Naive B cell (primary cell): ENCODE measurements at places on chromosomes 1 and 21.
A peak's percentile ranks its signal among the peaks of the same experiment; 100 is the strongest.

DNA sequence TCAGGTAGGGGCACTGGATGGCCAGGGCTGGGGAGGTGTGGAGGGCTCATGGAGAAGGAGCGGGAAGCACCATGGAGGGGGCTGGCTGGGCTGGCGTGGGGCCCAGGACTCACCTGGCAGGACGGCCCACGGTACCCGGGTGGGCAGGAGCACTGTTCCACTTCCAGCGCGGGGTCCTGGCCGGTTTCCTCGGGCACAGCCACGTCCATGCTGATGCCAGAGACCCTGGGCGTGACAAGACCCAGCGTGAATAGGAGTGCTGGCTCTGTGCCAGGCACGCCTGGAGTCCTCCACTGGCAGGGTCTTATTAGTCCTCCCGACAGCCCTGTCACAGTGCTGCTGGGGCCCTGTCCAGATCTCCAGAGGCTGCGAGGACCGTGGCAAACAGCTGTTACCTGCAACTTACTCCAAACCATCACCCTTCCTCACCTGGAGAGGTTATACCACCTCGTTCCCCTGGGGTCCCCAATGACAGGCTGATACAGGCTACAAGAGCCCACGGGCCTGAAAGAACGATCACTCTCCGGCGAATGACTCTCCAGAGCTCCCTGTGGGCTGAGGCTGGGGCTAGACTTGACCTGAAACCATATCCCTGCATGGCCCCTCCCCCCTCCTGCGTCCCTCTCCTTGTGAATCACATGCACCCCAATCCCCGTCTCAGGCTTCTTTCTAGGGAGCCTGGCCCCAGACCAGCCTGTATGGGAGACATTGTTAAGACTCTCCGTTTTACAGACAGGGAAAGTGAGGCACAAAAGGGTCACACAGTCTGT lies 62.1 kb downstream of the HSPG2 start:
- no peak for DNase-seq

GRCh38 chr1:28326515-28326914 lies 2.3 kb upstream of the MED18 start:
- peak; percentile 23 for DNase-seq

GRCh38 chr1:18581420-18581880 lies 49.2 kb upstream of the PAX7 start:
- no peak for DNase-seq

GRCh38 chr1:39826583-39826982 lies 37.9 kb upstream of the BMP8B start:
- no peak for DNase-seq

GRCh38 chr1:211198111-211198510 lies 61.1 kb upstream of the RCOR3 start:
- no peak for DNase-seq

- DNase-seq: no peak
Measured at GRCh38 chr1:172566196-172566997, 33.4 kb downstream of the SUCO start.

DNA sequence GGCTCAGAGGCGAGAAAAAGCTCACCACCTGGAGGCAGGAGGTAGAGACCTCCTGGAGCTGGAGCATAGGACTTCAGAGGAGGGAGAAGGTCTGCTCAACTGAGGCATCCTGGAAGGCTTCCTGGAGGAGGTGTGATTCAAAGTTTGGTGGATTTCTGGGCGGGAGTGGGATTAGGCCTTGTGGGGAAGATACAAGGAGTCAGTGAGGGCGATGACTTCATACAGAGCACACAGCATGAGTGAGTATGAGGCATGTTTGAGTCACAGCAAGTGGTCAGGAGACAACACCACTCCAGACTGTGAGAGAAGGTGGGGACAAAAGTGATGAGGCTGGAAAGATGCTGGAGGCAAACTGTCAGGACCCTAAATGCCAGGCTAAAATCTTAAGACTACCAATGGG lies 77.6 kb downstream of the MATN1 start:
- DNase-seq: no peak

DNA sequence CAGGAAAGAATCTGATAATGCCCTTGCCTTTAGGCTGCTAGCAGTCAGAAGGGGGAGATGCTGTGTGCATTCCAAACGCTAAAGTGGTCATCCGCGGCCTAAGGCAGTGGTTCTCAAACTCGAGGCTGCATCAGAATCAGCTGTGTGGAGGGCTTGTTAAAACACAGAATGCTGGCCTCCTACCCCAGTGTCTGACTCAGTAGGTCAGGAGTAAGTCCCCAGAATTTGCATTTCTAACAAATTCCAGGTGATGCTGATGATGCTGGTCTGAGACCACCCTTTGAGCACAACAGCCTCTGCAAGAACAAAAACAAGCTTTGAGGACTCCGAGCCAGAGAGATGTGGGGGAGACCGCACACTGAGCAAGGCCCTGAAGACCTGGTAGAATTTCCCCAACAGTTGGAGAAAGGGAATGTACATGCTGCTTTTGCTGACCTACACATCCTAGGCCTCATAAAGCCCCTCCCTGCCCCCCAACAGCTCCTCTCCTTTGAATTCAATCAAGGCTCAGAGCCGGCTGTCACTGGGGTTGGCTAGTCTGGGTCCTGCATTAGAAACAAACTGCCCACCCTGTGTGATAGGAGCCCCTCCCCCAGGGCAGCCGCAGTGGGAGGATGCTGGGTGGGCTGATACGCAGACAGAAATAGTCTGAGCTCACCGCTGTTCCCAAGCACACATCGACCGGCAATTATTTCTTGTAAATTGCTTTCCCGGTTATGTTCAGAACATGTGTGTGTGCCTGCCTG lies 27.1 kb downstream of the SHISAL2A start:
- no peak for DNase-seq

DNA sequence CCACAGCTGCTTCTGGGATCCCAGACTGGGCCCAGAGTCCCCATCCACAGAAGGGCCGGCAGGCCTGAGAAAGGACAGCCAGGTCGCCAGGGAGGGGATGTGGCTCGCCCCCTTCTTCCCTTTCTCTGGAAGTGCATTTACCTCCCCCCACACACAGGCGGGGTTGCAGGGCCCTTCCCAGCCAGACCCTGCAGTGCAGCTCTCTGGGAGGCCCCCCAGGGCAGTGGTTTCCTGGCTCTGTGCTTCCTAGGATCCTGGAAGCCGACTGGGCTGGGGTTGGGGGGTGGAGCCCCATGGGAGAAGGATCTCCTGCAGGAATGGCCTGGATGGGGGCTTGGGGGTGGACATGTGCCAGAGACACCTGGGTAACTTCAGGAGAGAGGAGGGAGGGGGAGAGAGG lies 4.2 kb upstream of the COL6A1 start:
- DNase-seq: no peak

DNA sequence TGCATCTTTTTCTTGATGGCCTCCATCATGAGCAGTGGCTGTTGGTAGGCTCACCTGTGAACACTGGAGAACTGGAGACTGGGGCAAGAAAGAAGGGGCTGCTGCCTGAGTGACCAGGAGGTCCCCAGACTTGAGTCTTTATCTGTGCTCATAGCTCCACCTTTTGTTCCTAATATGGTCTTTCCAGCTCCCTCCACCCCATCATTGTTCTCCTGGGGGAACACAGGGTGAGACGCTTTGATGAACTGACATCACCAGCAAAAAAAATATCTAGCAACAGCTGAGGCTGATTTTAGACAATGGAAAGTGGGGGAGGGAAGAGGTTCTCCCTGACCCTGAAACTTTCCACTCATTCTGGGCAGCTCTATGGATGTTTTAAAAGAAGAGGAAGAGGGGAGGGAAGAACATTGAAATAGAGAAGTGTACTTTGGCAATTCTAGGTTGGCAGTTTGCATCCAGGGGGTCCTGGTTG lies at the start of gene TPM3:
TPM3 (minus strand) TSS at position 111 of the 472 bp plus-strand sequence; CDS start at position 29, 82 bp downstream.
- no peak for DNase-seq

DNA sequence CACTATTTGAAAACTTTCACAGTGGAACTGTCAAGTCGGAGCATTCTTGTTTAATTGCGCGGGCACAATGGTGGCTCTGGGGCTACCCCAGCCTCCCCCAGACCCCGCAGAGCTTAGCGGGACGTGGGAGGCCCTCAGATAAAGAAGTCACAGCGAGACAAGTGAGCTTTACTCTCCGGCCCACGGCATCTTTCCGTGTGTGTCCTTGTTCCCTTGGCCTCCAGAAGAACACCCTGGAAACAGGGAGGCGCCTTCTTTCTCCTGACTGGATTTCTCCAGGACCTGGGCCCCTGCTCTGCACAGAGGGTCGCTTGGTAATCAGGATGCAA lies 382.8 kb downstream of the RRAGC start:
- no peak for DNase-seq

DNA sequence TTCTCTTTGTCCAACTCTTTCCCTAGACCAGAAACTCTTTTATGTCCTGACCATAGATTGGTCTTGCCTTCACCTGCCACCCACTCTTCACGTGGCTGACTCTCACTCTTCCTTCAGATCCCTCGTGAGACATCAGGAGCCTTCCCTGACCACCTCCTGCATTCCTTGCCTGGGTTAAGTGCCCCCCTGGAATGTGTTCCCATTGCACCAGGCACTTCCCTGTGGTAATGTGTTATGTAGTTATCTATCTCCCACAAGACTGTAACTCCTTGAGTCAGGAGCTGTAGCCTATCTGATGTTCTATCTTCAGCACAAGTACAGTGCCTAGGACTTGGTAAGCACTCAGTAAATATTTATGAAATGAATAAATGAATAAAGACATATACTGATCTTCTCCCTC lies 111.2 kb upstream of the CTTNBP2NL start:
- no peak for DNase-seq

DNA sequence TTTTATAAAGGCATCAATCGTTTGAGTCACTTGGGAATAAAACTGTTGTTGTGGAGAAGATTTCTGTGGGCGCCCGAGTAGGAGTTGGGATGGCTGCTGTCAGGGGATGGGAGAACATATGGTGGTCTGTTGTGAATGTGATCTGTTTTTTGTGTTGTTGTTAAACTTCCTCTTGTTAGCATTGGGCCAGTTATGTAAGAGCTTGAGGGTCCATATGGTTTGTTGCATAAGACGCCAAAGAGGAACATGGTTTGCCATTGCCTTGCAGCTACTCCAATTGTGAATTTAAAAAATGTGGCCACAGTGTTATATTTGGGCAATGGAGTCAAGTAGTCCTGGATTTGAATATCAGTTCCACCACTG lies 136.1 kb upstream of the JUN start:
- DNase-seq: no peak

- DNase-seq: no peak
Measured at GRCh38 chr1:9201401-9202239, 33.0 kb upstream of the H6PD start.

GRCh38 chr21:34166468-34166867 lies 93.1 kb downstream of the MRPS6 start:
- DNase-seq: no peak

- DNase-seq: no peak
Measured at GRCh38 chr1:109185357-109185756, 28.4 kb upstream of the SARS1 start.

- DNase-seq: no peak
Measured at GRCh38 chr1:54011316-54012007, 6.5 kb downstream of the LDLRAD1 start.

DNA sequence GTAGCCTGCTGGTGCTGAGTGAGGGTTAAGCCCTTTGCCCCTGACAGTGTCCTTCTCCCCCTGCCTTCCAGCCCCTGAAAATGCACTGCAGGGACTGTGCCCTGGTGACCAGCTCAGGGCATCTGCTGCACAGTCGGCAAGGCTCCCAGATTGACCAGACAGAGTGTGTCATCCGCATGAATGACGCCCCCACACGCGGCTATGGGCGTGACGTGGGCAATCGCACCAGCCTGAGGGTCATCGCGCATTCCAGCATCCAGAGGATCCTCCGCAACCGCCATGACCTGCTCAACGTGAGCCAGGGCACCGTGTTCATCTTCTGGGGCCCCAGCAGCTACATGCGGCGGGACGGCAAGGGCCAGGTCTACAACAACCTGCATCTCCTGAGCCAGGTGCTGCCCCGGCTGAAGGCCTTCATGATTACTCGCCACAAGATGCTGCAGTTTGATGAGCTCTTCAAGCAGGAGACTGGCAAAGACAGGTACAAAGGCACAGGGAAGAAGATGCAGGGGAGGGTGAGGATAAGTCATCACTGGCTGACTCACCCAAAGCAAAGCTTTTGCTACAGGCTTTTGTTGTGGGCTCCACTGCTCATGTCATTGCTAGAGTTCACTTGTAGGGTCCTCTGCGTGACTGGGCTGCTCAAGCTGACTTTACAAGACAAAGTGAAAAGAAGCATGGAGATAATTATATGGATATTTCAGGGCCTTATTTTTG lies 174.9 kb downstream of the PIGK start:
- no peak for DNase-seq

DNA sequence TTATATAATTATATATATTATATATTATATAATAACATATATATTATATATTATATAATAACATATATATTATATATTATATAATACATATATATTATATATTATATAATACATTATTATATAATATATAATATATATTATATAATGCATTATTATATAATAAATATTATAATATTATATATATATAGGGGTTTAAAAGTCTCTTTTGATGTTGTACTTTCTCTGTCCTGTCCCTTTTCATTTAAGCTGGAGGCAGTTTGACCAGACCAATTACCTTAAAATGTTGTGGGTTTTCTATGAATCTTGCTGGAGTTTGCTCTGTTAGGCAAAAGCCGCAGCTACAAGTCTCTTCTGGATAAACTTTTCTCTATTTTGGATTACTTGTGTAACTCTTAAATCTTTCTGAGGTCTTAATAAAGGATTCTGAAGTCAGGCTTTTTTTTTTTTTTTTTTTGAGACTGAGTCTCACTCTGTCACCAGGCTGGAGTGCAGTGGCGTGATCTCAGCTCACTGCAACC lies 22.2 kb upstream of the KIF1B start:
- no peak for DNase-seq

DNA sequence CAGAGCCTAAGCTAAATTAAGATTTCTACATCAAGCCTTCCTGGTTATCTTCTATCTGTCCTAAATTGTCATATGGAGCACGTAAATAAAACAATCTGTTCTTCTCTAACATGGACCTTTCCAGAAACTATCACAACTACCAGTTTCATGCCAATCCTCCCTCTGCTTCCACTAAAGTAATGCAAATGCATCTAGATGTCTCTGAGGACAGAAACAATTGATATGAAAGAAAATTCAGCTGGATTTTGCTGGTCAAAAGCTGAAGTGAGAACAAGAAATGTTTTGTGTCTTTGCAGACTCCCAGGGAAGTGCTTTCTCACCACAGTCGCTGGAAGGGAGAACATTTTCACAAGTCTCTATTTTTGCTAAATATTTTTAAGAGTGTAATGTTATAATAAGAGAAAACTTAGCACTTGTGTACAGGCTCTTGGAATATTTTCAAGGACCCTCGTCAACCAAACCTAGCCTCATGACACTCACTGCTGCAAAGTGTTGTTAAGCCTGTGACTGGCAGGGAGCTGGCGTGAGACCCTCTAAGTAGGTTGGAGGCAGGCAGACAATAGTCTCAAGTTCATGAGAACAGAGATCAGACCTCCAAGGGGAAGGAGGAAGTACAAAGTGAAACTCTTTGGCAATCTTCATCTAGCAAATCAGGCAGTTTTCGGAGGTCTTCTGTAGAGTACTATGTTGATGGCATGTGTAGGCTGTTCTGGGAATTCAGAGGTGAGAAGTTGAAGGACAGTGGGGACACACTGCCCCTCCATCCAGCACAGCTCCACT lies 38.8 kb downstream of the DNASE2B start:
- peak; percentile 45 for DNase-seq

- DNase-seq: no peak
Measured at GRCh38 chr1:51790385-51790784, 88.1 kb downstream of the NRDC start.

- no peak for DNase-seq
Measured at GRCh38 chr1:21200767-21201166, 24.1 kb upstream of the EIF4G3 start.
